ENCODE measurements at places on chromosomes 12 and 14.

GRCh38 chr12:68279227-68280054, 26.0 kb upstream of the IL22 start:
- no peak for DNase-seq

DNA sequence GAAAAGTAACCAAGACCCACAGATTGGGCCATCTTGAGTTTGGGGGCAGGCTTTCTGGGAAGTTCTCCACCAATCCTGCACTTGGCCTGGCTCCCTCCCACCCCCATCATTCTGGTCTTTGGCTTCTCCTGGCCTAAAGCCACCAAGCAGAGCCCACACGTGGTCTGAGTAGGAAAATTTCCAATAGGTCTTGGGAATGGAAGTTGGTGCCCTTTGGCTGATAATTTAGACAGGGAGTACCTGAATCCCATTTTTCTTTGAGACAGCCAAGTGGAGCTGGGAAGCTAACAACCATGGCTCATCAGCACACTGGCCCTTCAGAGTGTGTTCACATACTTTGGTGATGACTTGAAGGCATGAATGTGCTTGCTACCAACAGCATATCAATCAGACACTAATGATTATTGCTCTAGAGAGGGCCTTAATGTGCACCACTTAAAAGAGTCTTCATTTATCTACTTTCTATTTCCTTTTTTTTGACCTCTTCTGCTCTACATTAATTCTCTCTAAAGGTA, 156.0 kb downstream of the EGLN3 start:
- DNase-seq = peak; percentile 11

DNA sequence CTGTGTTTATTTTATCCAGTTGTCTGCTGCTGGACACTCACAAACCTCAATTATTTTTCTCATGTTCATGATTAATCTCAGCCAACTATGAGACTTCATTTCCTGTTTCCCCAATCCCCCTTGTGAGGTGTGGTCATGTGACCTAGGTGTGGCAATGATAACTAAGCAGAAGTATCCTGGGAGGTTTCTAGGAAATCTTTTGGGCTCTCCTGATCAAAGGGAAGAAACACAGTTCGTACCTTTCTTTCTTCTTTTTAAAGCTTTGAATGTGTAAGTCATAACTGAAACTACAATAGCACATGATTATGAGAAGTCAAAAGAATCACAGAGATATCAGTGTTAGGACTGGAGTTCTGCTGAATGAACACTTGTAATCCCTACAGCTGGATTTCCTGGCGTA, 34.4 kb upstream of the MANSC4 start:
- DNase-seq = no peak

DNA sequence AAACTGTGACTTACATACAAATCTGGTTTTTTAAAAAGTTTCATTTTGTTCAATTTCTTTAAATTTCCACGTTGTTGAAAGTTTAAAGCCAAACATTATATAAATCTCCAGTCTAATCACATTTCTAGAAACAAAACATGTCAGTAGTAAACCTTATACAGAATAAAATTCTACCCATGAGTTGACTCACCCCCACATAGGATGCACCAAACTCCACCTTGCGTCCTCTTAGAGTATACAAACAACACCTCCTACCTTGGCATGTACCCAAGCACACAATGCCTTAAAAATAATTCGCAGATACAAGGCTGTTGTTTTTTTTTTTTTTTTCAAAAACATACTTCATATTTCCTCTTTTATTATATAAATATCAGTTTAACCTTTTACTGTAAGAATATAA, 3.3 kb downstream of the FBXL14 start:
- no peak for DNase-seq
